Naive B cell (primary cell): ENCODE measurements at places on chromosomes 11 and 22.
A peak's percentile ranks its signal among the peaks of the same experiment; 100 is the strongest.

DNA sequence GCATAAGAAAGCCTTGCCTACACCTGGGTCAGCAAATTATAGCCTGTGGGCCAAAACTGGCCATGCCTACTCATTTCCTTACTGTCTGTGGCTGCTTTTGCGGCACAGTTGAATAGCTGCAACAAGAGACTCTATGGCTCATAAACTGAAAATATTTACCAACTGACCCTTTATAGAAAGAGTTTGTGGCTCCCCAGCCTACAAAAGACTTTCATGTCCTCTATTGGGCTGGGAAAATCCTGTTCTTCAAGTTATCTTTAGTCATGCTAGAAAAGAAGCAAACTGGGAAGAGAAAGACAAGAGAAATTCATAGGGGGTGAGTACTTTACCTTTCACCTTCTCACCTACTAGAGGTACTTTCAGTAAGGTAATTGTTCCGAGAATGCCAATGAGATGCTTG lies 175.1 kb downstream of the SWAP70 start:
- DNase-seq: no peak

GRCh38 chr11:17979770-17980371 lies 33.0 kb downstream of the SERGEF start:
- DNase-seq: peak; percentile 20

- no peak for DNase-seq
Observed at GRCh38 chr11:65616575-65617001, 1.0 kb downstream of the PCNX3 start.

DNA sequence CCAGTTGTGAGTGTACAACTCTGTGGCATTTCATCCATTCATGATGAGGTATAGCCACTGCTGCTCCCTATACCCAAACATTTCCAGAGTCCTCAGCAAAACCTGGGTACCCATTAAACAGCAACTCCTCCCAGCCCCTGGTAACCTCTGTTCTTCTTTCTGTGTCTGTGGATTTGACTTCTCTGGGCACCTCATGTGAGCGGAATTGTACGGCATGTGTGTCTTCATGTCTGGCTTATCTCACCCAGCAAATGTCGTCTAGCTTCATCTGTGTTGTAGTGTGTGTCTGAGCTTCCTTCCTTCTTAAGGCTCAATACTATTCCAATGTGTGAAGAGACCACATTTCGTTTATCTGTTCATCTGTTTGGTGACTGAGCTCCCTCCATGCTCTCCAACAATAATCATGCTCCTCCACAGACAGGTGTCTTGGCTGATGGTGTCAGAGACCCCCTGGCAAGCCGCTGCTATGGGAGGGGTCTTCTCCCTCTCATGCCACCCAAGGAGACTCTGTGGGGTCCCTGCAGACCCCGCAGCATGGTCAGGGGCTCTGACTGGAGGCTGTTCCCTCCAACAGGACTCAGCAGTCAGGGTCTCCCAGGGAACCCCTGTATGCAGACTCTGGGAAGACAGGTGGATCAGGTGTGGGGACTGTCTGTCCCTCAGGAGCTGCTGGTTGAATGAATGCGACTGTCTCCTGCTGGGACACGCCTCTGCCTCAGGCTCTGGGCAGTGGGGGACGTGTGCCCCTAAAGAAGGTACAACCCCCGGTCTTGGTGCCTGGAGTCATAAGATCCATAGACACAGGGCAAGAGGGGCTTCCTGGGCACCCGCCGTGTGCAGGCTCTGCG lies 52.7 kb downstream of the SMIM38 start:
- no peak for DNase-seq

GRCh38 chr11:69731110-69731509 lies 27.3 kb upstream of the FGF19 start:
- no peak for DNase-seq

DNA sequence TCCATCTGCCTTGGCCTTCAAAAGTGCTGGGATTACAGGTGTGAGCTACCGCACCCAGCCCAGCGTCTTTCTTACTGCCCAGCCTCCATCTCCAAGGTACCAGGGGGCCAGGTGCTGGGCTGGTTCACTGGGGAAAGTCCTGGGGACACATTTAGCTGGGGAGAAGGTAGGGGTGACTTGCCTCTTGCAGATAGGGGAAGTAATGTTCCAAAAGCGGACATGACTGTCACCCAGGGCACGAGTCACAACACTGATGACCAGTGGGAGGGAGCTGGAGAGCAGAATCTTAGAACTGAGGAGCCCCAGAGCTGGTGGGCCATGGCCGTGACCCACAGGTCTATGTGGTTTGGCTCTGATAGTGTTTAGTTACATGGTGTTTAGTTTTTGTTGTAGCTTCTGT lies 2.4 kb upstream of the SLC15A3 start:
- peak; percentile 51 for DNase-seq

- DNase-seq: no peak
Observed at GRCh38 chr11:129888451-129888850, 6.9 kb downstream of the NFRKB start.

GRCh38 chr11:110069158-110069737 lies 23.9 kb upstream of the ZC3H12C start:
- no peak for DNase-seq

DNA sequence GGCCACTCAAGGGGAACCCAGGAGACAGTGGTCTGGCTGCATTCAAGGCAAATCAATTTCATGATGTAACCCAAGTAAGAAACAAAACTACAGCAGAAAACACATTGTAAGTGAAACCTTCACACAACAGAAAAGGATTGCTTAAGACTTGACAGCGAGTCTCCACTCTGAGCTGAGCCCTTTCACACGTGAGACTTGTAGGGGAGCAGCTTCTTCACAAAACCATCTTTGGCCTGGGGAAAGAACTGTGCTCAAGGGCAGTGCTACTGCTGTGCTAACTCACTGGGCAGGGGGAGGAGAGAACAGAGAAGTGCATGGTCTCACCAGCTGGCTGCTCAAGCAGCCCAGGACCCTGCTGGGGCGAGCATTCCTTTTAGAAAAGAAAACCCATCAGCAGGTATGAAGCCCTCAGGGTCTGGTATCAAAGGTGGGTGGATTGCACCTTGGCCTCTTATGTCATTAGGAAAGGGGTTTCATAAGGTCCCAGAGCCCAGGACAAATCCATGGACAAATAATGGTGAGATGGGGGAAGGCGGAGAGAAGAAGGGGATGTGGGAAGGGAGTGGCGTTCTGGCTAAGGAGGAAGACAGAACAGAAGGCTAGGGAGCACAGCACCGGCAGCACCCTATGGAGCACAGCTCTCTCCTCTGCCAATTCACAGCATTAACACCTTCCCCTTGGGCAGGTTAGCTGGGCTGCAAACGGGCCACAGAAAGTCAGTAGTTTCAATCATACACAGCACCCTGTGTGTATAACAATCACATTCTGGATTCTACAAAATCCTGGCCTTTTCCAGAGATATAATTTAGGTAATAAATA lies 20.6 kb upstream of the RAPSN start:
- no peak for DNase-seq

DNA sequence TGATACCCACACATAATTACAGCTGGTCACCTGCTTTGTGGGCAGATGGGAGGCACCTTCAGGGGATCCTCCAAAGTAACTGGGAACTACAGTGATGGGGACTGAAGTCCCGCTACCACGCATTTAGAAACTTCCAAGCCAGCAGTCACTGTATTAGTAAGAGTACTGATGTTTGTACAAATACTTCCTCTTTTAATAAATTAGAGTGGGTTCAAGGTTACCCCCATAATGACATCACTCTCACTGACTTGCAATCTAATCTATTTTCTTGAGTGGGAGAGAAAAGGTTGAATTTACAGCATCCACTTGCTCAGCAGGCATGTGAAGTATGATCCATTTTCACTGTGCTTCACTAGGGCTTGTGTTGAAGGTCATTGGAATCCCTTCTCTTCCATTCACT lies 72.1 kb upstream of the TIMP3 start:
- DNase-seq: no peak

DNA sequence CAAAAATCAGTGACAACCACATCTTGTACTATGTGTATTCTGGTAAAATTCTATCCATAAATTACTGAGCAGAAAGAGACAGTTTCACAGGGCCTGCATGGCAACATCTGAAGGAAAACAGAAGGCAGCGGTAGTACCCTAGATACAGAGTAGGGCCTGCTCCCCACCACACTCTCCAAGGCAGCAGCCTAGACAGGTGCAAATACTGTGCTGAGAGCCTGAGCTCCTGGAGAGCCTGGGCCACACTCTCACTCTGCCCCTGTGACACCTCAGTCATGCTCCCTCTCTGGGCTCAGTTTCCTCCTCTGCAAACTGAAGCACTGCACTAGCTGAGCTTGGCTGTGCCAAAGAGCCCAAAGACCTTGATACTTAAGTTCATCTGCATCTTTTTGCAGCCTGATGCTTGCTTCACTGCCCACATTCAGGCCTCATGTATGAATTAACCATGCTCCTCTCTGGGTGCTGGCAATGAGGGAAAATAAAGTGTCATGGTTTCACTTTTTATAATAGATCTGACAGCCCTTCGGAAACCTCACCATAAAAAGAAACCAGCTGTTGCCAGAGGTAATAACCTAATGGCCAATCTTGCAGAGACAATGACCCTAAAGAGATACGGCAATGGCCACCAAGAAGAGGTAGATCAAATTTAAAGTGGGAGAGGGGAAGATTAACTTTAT lies 104.7 kb downstream of the PLEKHA7 start:
- no peak for DNase-seq

GRCh38 chr11:123393312-123393927 lies 36.6 kb upstream of the GRAMD1B start:
- no peak for DNase-seq

DNA sequence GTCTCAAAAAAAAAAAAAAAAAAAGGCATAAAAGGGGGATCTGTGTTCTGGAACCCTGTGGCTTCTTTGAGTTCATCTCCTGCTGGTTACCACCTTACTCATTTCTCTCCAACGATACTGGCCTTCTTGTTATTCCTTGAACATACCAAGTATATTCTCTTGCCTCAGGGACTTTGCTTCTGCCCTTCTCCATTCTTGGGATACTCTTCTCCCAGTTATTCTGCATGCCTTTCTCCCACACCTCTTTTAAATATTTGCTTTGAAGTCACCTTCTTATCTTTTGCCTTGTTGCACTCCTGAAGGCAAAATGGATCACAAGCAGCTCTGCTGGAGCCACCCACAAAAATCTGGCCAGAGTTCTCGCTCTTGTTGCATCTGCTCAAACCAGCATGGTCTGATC lies 76.0 kb upstream of the RRM1 start:
- DNase-seq: no peak

DNA sequence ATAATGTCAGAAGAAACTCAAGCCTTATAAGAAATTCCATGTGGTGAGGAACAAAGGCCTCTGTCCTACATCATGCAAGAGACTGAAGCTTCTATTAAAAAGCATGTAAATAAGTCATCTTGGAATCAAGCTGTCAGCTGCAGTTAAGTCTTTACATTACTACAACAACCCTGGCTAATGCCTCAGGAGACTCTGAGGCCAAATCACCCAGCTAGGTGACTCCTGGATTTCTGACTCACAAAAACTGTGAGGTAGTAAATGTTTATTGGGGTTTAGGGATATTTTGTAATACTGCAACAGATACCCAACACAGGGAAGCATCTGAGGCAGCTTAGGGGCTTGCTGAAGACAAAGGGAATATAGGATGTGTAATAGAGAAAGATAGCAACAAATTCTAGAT lies 89.6 kb downstream of the C11orf87 start:
- no peak for DNase-seq

GRCh38 chr11:116148645-116149044 lies 624.1 kb downstream of the BUD13 start:
- no peak for DNase-seq

- no peak for DNase-seq
Observed at GRCh38 chr11:120703358-120704152, 192.0 kb downstream of the GRIK4 start.

GRCh38 chr11:111792314-111792713 lies 26.1 kb upstream of the PPP2R1B start:
- DNase-seq: no peak

- no peak for DNase-seq
Observed at GRCh38 chr11:100192181-100192580, 494.9 kb upstream of the ARHGAP42 start.

GRCh38 chr11:67489885-67490726 lies 7.3 kb downstream of the AIP start:
- no peak for DNase-seq

DNA sequence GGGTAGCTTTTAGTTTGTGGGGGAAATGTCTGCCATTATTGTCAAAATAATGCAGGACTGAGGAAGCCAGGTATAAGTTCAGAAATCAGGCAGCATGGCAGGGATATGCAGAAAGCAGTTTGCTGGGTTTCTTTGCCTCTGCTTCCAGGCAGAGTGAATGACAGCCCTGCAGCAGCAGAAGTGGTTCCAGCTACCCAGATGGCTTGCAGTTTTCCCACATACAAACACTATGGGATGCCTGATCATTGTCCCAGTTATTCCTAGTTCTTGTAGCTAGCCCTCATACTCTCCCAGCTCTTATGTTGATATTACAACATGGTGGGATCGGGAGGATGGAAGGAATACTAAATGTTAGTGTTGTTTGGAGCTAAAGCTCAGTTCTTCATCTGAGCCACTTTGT lies 2.8 kb upstream of the DIXDC1 start:
- DNase-seq: no peak

DNA sequence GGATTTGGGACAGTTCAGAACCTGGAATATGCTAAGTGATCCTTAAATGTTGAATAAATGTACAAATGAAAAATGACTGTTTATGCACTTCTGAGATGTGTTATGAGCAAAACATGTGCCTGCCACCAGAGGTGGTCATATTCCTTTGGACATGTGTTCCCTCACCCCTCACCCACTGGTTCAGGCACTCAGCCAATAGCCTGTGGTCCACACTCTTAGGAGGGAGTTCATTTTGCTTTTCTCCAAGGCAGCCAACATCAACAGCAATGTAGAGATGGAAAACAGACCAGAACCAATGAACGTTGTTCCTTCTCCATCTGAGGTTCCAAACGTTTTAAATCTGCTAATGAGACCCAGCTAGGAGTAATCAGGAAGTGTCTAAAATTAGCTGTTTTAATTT lies 44.0 kb downstream of the RPUSD4 start:
- no peak for DNase-seq

DNA sequence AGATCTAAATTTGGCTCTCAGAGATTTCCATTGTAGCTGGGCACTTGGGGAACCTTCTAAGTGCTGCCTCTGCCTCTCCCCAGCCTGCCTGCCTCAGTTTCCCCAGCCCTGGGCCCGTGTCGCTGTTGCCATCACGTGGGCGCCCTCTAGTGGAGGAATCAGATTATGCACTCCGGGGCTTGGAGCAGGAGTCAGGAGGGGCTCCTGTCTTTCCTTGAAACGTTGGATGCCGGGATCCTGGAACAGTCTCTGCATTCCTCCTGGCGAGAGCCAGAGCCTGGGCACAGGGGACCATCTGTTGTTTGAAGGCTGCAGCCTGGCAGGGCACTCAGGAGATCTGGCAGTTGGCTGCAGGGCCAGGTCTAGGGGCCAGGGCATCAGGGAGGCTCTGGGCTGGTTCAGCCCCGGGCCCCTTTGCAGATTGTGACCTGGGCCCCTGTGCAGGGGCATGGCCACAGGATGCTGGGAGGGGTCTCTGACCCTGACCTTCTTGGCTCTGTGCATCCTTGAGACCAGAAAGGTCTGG lies 71.6 kb downstream of the LRP5 start:
- DNase-seq: peak; percentile 47
